ENCODE measurements at places on chromosomes 12 and 14.

- DNase-seq, result no peak
Observed at GRCh38 chr12:4140581-4141301, 132.8 kb upstream of the CCND2 start.

DNA sequence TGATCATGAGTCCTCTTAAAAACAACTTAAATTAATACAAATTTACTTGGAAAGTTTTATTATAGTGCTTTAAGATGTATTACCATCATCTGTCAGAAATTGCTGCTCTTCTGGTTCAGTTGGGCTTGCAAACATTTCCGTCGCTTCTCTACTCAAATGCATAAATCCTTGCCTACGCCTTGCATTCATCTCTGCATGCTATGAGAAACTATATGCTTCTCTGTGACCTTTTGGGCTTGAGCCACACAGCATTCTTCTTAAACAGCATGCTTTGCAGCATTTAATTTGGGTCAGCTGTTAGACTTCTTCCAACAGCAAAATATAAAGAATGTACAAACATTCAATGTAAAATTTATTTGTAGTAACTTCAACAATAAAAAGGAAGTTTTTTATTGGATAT is 305.7 kb upstream of the FLRT2 start:
- DNase-seq, result no peak

GRCh38 chr12:75712223-75712622 is 200.8 kb upstream of the KRR1 start:
- no peak for DNase-seq

- DNase-seq, result no peak
Observed at GRCh38 chr14:84969501-84969900, 560.4 kb upstream of the FLRT2 start.

DNA sequence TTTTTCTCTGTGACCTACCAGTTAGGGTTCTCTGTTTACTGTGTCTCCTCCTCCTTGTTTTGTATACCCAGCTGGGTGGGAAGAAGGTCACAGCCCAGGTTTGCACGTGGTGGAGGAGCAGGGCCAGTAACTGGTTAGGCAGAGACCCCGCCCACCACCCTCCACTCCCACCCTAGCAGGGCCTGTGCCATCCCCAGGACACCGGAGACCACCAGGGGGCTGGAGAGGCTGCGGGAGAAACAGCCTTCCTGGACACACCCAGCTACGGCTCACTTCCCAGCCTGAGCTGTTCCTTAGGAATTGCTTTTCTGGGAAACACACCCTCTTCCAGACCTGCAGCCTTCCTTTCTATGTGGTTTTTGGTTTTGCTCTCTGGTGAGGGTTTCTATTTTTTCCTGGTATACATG is 21.1 kb downstream of the BDKRB2 start:
- no peak for DNase-seq

GRCh38 chr12:106300761-106301160 is 1.8 kb upstream of the TCP11L2 start:
- DNase-seq, result no peak

DNA sequence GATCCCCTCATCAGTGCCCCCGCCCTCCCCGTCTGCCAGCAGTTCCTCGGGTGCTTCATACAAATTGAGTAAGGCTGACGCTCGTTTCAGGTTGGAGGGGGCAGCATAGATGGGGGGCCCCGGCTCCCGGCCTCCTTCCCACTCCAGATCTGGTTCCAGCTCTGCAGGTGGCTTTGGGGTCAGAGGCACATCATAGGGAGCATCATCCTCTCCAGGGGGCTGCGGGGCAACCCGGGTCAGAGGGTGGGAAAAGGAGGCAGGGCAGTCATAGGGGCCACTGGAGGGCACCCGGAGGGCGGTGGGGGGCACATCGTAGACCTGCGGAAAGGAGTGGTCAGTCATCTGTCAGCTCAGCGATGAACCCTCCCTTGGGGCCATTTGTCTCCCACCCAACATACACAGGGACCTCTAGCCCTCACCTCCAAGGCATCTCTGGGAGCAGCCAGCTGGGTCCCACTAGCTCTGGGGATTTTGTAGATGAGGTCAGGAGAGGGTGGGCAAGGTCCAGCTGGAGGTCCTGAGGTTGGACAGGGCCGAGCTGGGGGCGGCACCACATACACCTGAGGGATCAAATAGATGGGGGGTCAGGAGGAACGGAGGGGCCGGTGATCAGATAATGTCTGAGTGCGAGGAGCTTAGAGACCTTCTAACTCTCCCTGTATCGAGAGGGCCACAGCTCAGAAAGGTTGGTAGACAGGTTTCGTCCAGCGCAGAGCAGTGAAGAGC is 5.1 kb downstream of the EFS start:
- no peak for DNase-seq

GRCh38 chr12:106329231-106329982 is 26.9 kb downstream of the TCP11L2 start:
- no peak for DNase-seq

DNA sequence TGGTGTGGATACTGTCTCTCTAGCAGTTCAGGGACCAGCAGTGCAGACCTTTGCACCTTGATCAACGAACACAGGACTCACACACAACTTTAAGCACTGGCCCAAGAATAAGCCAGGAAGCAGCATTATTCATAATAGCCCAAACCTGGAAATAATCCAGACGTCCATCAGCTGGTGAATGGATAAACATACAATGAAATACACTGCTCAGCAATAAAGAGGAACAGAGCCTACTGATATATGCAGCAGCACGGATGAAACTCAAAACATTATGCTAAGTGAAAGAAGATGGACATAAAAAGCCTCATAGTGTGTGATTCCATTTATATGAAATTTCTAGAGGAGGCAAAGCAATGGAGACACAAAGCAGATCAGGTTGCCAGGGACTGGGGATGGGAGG is 303.9 kb upstream of the FKBP4 start:
- no peak for DNase-seq

DNA sequence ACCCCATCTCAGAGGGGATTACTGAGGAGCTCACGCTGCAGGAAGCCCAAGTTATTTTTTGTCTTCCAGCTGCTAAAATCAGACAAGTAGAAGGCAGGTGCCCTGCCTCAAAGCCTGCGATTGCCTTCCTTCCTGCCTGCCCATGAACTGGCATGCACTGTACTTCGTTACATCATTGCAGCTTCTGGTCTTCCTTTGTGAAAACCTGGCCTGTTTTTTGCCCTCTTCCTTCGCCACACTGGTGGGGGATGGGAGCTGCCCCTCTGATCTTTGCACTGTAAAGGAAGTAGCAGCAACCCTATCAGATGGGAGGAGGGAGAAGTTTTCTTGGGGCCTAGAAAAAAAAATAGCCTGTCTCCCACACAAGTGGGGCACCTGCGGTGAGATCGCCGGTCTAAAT is 1098.7 kb downstream of the BCL11B start:
- DNase-seq, result no peak

GRCh38 chr12:69240631-69240995 is 1.2 kb downstream of the CPSF6 start:
- DNase-seq, result no peak

Data from NCI-H1930 (cell line).